ENCODE measurements at places on chromosomes 13 and 19.

DNA sequence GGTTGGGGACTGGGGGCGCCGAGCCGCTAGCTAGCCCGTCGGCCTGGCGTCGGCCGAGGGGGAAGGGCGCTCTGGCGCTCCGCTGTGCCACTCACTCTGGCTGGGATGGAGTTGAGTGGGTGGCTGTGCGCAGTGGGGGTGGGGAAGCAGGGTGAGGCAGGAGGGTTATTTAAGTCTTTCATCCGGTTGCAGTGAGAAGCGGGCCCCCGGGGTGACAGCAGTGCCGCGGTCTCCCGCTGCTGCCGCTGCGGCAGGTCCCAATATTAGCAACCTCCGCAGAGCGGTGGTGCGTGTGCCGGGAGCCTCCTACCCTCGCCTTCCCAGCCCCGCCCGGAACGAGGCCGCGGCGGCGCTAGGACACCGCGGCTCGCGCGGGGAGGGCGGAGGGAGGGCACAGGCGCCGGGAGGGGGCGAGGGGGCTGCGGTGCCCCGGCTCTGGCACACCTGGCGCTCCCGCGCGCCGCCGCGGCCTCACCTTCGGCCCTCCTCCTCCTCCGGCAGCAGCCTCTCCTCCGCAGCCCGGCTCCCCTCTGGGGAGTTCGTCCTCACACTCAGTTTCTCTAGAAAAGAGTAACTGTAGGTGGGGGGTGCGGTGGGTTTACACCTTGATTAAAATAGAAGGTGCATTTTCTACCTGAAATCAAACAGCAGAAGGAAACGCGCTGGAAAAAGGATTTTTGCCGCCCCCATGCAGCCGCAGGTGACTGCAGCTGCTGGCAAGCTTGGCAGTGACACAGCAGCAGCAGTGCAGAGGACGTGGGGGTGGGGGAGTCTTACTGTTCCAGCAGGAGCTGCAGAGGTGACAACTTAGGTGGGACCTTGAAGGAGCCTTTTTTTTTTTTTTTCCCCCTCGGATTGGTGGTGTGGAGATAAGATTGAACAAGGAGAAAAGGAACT, 4.5 kb downstream of the FGF9 start:
- DNase-seq: peak; percentile 52

DNA sequence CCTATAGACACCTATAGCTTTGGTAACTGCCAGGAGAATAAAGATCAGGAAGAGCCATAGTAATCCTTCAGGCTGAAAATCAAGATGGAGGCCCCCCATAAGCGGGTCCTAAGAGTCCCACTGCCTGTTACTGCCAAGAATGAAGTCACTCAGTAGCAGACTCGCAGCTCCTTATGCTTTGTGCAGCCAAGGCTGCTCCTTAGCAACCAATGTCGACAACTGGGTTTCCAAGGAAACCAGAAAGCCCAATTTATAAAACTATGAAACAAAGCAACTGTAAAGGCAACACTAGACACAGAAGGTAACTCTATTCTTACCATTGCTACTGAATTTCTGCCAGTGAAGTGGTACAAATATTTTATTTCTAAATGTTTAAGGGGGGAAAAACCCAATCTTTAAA, 56.5 kb downstream of the DCLK1 start:
- DNase-seq: no peak

DNA sequence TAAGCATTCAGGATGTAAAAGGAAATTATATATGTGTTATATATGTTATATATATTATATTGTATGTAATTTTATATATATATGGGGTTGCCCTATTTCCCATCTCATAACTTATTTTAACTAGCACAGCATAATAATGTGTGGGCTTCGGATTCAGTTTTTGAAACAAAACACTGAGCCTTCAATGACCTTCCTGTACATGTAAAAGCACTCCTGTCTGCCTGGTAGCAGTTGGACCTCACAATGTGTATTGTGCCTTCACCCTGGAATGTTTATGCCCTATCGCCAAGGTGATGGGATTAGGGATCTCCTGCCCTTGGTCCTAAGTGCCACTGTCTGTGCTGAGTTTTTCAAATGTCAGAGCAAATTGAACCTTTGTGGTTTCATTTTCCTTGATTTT, 968.8 kb downstream of the TUBA3C start:
- no peak for DNase-seq

GRCh38 chr19:17512574-17512939, 1.1 kb downstream of the PGLS start:
- no peak for DNase-seq

DNA sequence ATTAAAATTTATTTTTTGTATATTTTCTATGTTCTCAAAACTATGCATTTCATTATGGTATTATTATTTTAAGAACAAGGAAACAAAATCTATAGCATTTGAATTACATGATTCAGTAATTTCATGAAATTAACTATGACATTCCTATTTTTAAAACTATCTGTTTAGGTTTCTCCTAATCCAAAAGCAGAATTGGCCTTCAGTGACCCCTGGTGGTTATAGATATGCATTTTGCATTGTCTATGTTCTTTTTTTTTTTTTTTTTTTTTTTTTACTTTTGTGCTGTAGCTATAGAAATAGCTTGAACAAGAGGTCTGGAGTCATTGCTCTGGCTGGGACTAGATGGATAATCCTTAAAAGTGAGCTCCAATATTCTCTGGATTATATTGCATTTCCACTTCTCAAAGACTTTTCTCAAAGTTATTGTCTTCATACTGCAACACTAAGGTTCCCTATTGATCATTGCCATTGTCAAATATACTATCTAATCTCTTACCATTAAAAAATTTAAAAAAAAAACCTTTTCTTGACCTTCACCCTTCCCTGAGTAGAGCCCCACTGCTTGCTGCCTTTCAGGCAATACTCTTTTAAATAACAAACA, 15.9 kb upstream of the DNAJC3 start:
- no peak for DNase-seq

DNA sequence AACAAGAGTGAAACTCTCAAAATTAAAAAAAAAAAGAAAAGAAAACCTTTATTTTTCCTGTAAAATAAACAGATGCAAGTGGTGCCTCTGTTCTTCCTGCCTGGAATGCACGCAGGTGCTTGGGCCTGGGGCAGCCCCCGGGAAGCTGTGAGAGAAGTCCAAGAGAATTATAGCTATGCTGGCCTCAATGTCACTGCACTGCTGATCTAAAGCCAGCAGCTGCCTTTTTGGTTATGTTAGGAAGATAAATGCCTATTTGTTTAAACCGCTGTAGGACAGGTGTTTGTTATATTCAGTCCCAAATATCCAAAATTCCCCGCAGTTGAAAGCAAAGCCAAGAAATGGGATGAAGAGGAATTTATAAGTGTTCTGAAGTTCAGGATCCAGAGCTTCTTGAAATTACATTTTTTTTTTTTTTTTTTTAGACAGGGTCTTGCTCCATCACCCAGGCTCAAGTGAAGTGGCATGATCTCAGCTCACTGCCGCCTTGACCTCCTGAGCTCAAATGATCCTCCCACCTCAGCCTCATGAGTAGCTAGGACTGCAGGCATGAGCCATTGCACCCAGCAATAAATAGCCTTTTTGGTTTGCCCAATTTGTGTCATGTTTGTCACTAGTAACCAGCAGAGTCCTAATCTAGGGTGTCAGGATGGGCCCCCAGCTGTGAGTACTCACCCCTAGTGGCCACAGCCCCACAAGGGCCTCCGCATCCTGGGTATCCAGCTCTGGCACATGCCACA, 2.2 kb downstream of the RINL start:
- DNase-seq: no peak

GRCh38 chr19:50658441-50659317, 9.4 kb downstream of the C19orf81 start:
- DNase-seq: peak; percentile 72

DNA sequence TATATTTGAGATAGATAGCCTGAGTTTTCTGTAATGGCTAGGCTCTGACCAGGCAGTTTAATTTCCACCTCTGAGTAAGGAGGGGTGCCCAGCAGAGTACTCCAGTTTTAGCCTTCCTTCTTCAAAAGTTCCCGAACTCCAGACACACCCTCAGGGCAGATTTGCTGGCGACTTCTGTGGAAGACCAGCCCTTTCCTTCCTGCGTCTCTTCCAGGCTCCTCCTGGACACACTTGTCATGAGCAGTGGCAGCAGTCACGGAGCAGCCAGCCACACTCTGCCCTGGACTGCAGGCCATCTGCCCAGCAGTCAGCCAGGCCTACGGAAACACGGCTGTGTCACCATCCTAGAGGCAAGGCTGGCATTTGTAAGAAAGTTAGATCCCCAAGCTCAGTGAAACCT, 6.6 kb upstream of the FLT1 start:
- no peak for DNase-seq

DNA sequence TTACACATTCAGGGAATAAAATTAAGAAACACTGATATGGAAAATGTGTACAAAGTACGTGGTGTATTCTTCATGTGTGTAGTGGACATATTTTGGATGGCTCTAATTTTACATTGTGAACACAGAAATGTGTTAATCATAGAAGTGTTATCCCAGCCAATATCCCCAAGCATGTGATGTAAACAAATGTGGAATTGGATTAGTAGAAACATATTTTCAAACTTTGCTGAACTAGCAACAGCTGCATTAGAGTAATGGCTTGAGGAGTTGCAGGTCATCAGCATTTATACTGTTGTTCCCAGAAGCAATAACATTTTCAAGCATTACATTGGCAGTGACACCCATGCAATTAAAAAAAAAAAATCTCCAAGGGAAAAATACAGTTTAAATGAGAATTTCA, 600.6 kb downstream of the SLITRK1 start:
- DNase-seq: no peak

- no peak for DNase-seq
Measured at GRCh38 chr13:58893396-58893795, 1261.9 kb downstream of the PCDH17 start.

DNA sequence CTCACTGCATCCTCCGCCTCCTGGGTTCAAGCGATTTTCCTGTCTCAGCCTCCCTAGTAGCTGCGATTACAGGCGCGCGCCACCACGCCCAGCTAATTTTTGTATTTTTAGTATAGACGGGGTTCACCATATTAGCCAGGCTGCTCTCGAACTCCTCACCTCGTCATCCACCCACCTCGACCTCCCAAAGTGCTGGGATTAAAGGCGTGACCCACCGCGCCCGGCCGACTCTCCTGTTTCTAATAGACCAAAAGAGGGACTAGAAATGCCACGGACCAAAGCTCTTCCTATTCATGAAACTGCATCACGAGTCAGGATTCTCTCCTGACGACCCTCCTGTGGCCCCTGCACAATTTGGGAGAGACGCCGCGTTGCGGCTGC, 563 bp downstream of the ZNF43 start:
- DNase-seq: no peak

DNA sequence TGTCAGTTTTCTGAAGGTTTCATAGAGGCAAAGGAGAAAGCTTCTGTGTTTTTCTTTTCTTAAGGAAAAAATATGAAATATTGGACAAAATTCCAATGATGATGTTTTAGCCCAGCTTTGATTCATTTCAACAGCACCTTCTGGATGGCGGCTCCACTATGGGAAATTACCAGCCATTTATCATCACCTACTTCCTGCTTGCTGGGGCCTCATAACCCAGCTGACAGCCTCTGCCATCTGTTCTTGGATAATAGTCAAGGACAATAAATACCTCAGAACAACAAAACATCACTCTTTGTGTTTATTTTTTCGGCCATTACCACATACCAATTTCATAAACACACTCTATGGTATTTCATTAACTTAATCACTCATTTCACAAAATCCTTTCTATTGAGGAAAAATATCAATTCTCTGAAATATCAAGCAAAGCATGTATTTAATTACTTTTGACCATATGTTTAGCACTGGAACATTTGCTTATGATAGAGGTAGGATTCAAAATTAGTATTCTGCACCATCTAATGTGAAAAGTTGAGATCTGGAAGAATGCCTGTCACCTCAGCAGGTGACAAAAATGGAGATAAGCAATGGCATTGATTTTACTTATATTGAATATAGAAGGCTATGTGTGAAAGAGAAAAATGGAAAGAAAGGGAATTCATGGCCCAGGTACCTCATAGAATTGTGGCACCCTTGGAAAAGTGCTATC, 629.7 kb downstream of the LIG4 start:
- DNase-seq: no peak

GRCh38 chr19:28736528-28736927, 476.4 kb downstream of the UQCRFS1 start:
- DNase-seq: no peak

- no peak for DNase-seq
Measured at GRCh38 chr13:27349458-27349857, 75.0 kb upstream of the GTF3A start.

GRCh38 chr13:99055281-99055680, 77.4 kb upstream of the DOCK9 start:
- DNase-seq: no peak

GRCh38 chr19:18172331-18173053, 1.1 kb upstream of the IFI30 start:
- no peak for DNase-seq

DNA sequence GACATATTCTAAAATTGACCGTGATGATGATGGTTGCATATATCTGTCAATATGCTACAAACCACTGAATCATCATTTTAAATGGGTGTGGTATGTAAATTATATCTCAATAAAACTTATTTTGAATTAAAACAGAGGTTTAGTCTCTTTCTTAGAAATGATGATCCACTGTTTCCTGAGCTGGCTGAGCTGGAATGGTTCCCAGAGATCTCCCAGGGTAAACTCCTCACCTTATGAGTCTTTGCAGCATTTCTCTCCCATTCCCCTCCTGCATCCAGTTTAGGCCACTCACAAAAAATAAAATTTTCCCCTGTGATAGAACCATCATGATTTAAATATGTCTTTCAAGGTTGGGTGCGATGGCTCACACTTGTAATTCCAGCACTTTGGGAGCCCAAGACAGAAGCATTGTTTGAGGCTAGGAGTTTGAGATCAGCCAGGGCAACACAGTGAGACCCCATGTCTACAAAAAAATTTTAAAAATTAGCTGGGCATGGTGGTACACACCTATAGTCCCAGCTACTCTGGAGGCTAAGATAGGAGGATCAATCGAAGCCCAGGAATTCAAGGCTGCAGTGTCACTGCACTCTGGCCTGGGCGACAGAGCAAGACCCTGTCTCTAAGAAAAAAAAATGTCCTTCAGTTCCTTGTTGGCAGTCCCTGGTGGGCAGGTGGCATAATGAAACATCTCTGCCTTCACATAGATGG, 46.1 kb downstream of the FLT1 start:
- DNase-seq: no peak

GRCh38 chr13:108031865-108032264, 183.5 kb downstream of the LIG4 start:
- DNase-seq: no peak

GRCh38 chr19:40303765-40304164, 18.6 kb upstream of the AKT2 start:
- DNase-seq: no peak

- no peak for DNase-seq
Measured at GRCh38 chr13:95485045-95485517, 67.4 kb upstream of the CLDN10 start.

- DNase-seq: no peak
Measured at GRCh38 chr19:32421589-32422361, 16.2 kb downstream of the DPY19L3 start.

- DNase-seq: no peak
Measured at GRCh38 chr13:112718318-112718717, 28.5 kb downstream of the ATP11A start.
